ENCODE measurements at places on chromosomes 6 and 20.

DNA sequence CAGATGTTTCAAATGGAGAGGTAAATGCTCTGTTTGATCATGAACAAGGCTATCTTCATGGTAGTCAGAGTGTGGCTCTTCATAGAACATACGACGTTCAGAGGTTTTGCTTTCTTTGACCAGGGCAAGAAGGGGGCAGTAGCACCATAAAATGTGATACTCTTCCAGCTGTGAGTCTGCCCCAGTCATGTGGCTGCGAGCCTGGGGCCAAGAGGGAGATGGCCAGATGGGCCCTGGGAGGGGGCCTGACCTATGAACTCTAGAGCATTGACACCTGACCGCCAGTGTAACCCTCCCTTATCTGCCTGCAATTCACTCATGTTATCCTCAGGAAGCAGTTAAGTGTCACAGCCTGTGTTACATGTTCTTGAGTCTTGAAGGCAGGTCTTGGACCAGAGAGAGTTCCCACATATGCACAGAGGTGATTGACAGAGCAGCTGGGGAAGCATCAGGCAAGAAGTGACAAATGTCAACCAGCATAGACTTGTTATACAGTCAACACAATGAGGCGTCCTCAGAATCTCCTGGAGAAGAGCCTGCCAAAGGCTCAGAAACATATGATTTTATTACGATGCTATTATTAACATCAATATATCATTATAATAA is 55.0 kb downstream of the SCML4 start:
- no peak overlapping the region for H3K27ac ChIP-seq
- no peak overlapping the region for H3K4me3 ChIP-seq
- no peaks in the 10 kb centered on the region for H3K27me3 ChIP-seq
- DNase-seq = no peak
- H3K4me1 ChIP-seq = peaks cover 3% of the 10 kb centered on the region
- H3K36me3 ChIP-seq = no peaks in the 10 kb centered on the region

GRCh38 chr20:905396-905961 is 10.7 kb downstream of the ANGPT4 start:
- no peaks in the 10 kb centered on the region for H3K4me1 ChIP-seq
- peak overlapping the region; percentile 44 for H3K27ac ChIP-seq
- no peaks in the 10 kb centered on the region for H3K36me3 ChIP-seq

DNA sequence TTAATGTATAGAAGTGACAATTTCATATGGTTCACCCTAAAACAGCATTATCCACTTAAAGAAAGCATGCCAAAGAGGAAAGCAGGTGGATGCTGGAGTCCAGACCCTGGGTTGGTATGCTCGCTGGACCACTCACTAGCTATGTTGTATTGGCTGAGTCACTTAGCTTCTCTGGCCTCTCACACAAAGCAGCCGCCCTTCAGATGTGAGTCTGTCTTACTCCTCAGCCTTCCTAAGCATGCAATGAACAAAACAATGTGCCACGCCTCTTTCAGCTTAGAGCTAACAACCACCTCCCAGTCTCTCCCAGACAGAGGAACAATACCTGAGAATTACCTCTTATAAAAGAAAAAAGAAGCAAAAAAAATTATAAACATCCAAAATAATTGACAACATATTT is 29.4 kb downstream of the SIM1 start:
- no peak for DNase-seq
- H3K4me1 ChIP-seq = peaks cover 6% of the 10 kb centered on the region
- H3K36me3 ChIP-seq = no peaks in the 10 kb centered on the region
- no peak overlapping the region for H3K27ac ChIP-seq
- no peak overlapping the region for H3K4me3 ChIP-seq
- H3K27me3 ChIP-seq = no peaks in the 10 kb centered on the region

DNA sequence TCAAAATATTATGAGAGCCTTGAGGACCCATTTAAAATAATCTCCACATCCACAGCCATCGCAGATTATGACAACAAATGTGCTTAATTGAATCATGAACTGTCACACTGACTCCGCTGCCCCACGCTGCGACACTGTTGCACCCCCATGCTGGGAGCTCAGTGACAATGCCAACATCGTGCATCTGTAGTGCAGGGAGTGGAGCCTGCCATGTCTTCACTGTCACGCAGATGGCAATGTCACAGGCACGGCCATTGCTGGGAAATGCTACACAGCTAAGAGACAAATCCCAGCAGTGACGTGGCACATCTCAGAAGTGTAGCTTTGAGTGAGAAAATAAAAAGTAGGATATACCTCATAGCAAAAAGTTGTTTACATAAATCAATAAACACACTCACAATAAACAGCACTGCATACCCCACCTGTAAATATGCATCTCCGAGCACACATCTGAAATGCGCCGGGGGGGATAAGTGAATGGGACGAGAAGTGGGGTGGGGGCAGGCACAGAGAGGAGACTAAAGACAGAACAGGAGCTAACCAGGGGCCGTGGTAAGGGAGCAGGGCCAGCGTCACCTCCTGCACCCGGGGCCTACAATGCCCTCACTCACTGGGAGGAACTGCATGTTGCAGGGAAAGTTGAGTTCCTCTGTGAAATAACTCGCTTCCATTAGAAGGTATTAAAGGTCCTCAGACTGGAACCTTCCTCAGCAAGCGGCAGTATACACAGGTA is 349.9 kb downstream of the THBS2 start:
- no peaks in the 10 kb centered on the region for H3K27me3 ChIP-seq
- H3K4me1 ChIP-seq = no peaks in the 10 kb centered on the region
- peaks cover 2% of the 10 kb centered on the region for H3K36me3 ChIP-seq
- H3K4me3 ChIP-seq = no peak overlapping the region
- H3K27ac ChIP-seq = no peak overlapping the region

GRCh38 chr6:108350528-108350927 is 55.7 kb downstream of the AFG1L start:
- peaks cover 3% of the 10 kb centered on the region for H3K36me3 ChIP-seq
- H3K4me3 ChIP-seq = no peak overlapping the region
- no peak for DNase-seq
- no peaks in the 10 kb centered on the region for H3K27me3 ChIP-seq

DNA sequence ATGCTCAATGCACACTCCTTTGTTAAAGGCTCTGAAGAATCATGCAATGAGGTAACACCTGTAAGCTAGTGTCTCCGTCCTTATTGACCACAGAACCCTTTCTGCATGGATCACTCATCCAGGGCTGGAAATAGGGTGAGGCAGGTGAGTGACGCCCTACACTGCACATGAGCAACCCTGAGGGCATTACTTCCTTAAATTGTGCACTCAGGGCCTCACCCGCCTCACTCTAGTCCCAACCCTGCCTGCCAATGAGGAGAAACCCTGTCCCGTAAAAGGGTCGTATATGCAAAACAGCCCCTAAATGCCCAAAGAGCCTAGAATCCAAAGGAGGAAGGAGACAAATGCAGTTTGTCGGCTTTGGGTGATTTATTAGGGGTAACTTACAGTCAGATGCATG is 33.6 kb upstream of the NOP56 start:
- peaks cover 72% of the 10 kb centered on the region for H3K27me3 ChIP-seq
- no peak overlapping the region for H3K4me3 ChIP-seq
- H3K36me3 ChIP-seq = no peaks in the 10 kb centered on the region
- no peak for DNase-seq

DNA sequence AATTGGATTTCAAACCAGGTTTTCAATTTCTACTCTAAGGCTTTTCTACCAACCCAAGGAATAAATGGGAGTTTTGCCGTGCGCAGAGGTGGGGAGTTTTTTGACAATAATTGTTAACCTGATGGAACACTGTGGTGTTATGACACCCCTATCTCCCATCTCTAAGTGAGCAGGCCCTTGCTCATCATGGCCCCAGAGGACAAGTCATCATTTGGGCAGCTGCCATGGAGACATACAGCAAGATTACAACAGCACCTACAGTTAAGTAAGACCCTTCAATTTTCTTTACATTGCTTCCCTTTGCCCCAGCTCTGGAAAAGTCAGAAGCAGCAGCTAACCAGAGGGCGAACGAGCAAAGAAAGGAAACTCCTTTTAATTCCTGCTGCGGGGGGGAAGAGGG is 54.3 kb downstream of the ADGRF5 start:
- H3K27me3 ChIP-seq = no peaks in the 10 kb centered on the region
- H3K4me1 ChIP-seq = no peaks in the 10 kb centered on the region
- no peaks in the 10 kb centered on the region for H3K36me3 ChIP-seq
- H3K4me3 ChIP-seq = no peak overlapping the region

DNA sequence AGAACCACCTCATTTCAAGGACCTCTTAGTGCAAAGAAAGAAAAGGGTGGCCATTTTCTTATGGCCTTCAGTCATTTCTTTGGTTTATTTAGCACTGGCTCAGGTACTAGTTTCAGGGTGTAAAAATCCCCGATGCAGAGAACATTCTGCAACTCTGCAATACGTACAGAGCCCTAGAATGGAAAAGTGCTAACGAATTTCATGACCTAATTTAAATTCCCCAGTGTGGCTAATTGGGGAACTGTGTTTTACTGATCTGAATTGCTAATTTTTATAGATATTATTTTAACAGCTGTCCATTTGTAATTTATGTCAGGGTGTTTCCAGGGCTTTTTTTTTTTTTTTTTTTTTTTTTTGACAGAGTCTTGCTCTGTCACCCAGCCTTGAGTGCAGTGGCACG is 160.7 kb downstream of the UST start:
- DNase-seq = no peak
- H3K27me3 ChIP-seq = no peaks in the 10 kb centered on the region
- H3K27ac ChIP-seq = no peak overlapping the region
- H3K36me3 ChIP-seq = no peaks in the 10 kb centered on the region
- H3K4me1 ChIP-seq = no peaks in the 10 kb centered on the region

DNA sequence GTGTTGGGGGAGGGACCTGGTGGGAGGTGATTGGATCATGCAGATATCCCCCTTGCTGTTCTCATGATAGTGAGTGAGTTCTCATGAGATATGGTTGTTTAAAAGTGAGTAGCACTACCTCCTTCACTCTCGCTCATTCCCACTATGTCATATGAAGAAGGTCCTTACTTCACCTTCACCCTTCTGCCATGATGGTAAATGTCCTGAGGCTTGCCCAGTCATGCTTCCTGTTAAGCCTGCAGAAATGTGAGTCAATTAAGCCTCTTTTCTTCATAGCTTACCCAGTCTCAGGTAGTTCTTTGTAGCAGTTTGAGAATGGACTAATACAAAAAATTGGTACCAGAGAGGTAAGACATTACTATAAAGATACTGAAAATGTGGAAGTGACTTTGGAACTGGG is 425.9 kb downstream of the HTR1B start:
- H3K4me3 ChIP-seq = no peak overlapping the region
- H3K36me3 ChIP-seq = no peaks in the 10 kb centered on the region
- no peak overlapping the region for H3K27ac ChIP-seq
- H3K4me1 ChIP-seq = no peaks in the 10 kb centered on the region
- H3K27me3 ChIP-seq = no peaks in the 10 kb centered on the region

DNA sequence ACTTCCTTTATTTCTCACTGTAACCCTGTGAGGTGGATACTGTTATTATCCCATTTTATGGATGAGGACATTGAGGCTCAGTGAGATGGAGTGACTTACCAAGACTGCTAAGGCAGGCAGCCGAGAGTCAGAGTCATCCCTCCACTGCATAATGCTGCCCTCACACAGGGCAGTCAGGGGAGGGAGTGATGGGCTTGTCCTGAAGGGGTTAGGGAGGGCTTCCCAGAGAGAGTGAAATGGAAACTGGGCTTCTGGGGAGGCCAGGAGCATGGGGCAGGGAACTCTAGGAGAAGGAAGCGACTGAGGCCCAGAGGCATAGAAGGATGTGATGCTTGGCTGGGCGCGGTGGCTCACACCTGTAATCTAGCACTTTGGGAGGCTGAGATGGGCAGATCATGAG is 31.1 kb downstream of the TM9SF4 start:
- no peaks in the 10 kb centered on the region for H3K4me1 ChIP-seq
- no peak overlapping the region for H3K27ac ChIP-seq
- H3K36me3 ChIP-seq = peaks cover 27% of the 10 kb centered on the region
- no peak overlapping the region for H3K4me3 ChIP-seq
- DNase-seq = no peak
- H3K27me3 ChIP-seq = no peaks in the 10 kb centered on the region

GRCh38 chr6:3260296-3260695 is 1.5 kb downstream of the PSMG4 start:
- H3K27ac ChIP-seq = no peak overlapping the region
- peaks cover 2% of the 10 kb centered on the region for H3K36me3 ChIP-seq
- H3K4me3 ChIP-seq = peak overlapping the region; percentile 68
- peaks cover 3% of the 10 kb centered on the region for H3K27me3 ChIP-seq
- no peak for DNase-seq
- H3K4me1 ChIP-seq = peaks cover 35% of the 10 kb centered on the region

- no peak for DNase-seq
- H3K4me3 ChIP-seq = no peak overlapping the region
- peaks cover 8% of the 10 kb centered on the region for H3K36me3 ChIP-seq
- no peaks in the 10 kb centered on the region for H3K27me3 ChIP-seq
- no peaks in the 10 kb centered on the region for H3K4me1 ChIP-seq
Measured at GRCh38 chr6:152166497-152166896, 359.0 kb downstream of the ESR1 start.

DNA sequence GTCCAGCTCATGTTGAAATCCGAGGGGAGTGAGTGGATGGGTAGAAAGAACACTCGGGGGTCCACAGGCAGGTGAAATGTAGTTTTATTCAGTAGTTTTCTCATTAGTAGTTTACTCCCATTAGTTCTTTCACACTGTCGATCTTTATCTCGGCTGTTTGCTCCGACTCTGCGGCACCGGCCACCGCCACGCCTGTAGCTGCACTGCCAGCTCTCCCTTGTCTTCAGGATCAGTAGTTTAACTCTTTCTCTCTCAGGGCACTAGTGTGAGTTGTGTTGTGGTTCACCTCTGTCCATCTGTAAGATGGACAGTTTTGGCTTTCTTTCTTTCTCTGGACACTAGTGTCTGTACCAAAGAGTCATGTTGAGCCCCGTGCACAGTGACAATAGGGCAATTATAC is 195.7 kb downstream of the LMBRD1 start:
- DNase-seq = no peak
- no peaks in the 10 kb centered on the region for H3K27me3 ChIP-seq
- no peaks in the 10 kb centered on the region for H3K4me1 ChIP-seq
- no peak overlapping the region for H3K27ac ChIP-seq
- no peak overlapping the region for H3K4me3 ChIP-seq
- H3K36me3 ChIP-seq = no peaks in the 10 kb centered on the region

- H3K36me3 ChIP-seq = no peaks in the 10 kb centered on the region
- peaks cover 6% of the 10 kb centered on the region for H3K27me3 ChIP-seq
- no peak for DNase-seq
- H3K4me1 ChIP-seq = peaks cover 48% of the 10 kb centered on the region
- H3K4me3 ChIP-seq = no peak overlapping the region
Measured at GRCh38 chr6:167574431-167575151, 249.7 kb downstream of the TTLL2 start.

- H3K4me3 ChIP-seq = no peak overlapping the region
- H3K27ac ChIP-seq = no peak overlapping the region
- H3K4me1 ChIP-seq = peaks cover 5% of the 10 kb centered on the region
Measured at GRCh38 chr6:93293872-93294271, 125.5 kb downstream of the EPHA7 start.

GRCh38 chr6:37967651-37968050 is 148.1 kb downstream of the ZFAND3 start:
- no peaks in the 10 kb centered on the region for H3K27me3 ChIP-seq
- H3K4me3 ChIP-seq = no peak overlapping the region

- peaks cover 2% of the 10 kb centered on the region for H3K27me3 ChIP-seq
- H3K36me3 ChIP-seq = no peaks in the 10 kb centered on the region
- H3K27ac ChIP-seq = no peak overlapping the region
Measured at GRCh38 chr20:6588296-6588695, 179.2 kb upstream of the BMP2 start.

- H3K4me1 ChIP-seq = peaks cover 21% of the 10 kb centered on the region
- H3K4me3 ChIP-seq = no peak overlapping the region
- H3K27me3 ChIP-seq = no peaks in the 10 kb centered on the region
- peak overlapping the region; percentile 85 for H3K27ac ChIP-seq
- no peaks in the 10 kb centered on the region for H3K36me3 ChIP-seq
- DNase-seq = no peak
Measured at GRCh38 chr20:53611449-53611894, 17.8 kb upstream of the ZNF217 start.

GRCh38 chr20:8474027-8474668 is 342.1 kb downstream of the PLCB1 start:
- no peak for DNase-seq
- H3K4me1 ChIP-seq = no peaks in the 10 kb centered on the region
- peaks cover 3% of the 10 kb centered on the region for H3K27me3 ChIP-seq
- no peak overlapping the region for H3K27ac ChIP-seq
